ENCODE measurements at places on chromosomes 1 and 21.
A peak's percentile ranks its signal among the peaks of the same experiment; 100 is the strongest.

- no peak for DNase-seq
Observed at GRCh38 chr1:183993132-183993531, 44.4 kb downstream of the COLGALT2 start.

- no peak for DNase-seq
Observed at GRCh38 chr1:92538413-92539061, 51.8 kb upstream of the GFI1 start.

DNA sequence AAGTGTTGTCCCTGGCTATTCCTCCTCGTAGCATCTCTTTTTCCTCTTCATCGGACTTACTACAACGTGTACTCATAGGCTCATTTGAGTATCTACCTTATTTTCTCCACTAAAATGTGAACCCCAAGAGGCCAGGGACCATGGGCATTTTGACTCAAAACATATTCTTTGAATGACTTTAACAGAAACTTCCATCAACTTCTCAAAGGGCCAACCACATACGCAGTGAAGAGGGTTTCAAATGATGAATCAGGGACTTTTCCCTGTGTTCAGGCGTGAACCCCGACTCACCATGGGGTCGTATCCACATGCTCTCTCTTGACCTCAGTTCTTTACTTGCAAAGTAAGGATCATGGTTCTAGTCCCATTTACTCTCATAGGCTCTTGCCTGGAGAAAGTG, 20.2 kb upstream of the GPR137B start:
- no peak for DNase-seq

DNA sequence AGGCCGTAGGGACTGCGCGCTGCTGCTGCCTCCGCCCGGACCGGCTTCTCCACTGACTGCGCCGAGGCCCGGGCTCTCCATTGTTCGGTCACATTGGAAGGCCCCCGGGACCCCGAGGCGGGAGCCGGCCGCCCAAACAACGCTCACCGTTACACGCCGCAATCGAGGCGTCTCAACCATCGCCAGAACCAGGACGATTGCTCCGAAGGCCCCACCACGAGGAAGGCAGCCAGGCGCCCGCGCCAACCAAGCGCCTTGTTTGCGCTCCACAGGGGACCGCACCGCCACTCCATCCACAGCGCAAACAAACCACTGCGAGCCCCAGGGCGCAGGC, 595 bp downstream of the GLUL start:
- no peak for DNase-seq

GRCh38 chr1:222443566-222443965, 104.3 kb downstream of the HHIPL2 start:
- no peak for DNase-seq

DNA sequence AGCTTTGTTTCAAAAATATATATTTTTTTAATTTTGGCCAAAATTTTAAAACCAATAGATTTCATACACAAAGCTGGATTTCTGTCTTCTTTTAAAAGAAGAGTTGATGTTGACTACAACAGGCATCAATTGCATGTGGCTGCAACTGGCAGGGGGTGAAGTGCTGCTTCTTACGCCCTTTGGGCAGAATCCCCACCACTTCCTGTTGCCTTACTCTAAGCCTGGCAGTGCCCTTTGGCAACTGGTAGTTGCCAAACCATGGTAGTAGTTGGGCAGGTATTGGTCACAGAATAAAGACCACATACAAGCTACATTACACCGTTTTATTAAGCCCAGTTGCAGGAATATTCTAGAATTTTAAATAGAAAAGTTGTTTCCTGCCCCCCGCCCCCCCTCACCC, 17.0 kb downstream of the LAMC2 start:
- no peak for DNase-seq

DNA sequence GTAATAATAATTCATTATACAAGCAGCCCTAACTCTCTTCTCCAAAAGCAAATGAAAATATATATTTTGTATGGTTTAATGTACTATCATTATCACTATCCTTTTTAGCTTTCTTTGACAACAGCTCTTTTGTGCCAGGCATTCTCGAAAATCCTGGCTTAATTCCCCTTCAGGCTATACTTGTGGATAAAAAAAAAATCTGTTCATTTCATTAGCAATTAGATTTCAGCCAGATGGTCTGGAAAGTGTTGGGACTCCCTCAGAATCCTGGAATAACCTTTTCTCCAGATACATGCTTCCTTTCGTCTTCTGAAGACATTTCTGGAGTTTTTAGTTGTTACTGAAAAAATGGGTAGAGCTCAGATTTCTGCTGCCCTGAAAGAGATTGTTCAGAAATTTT, 83.4 kb upstream of the PLPPR4 start:
- DNase-seq: no peak

DNA sequence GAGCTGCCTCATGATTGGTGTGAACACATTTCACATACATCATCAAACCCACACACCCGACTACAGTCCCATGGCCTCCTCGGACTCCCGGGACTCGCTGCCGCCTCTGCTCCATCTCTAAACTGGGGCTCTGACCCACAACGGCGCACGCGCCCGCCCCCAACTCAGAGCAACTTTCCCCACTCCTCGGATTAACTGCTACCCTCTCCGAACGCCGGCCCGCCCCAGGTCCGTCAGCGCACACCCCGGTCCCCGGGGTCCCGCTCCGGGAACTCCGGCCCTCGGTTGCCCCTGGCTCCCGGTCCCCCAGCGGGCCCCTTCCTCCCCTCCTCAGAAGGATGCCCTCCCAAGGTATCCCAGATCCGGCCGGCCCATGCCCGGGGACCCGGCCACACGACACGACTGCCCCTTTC, 740 bp downstream of the DSTYK start:
- DNase-seq: peak; percentile 59

- no peak for DNase-seq
Observed at GRCh38 chr1:26717017-26717491, 21.2 kb downstream of the ARID1A start.

DNA sequence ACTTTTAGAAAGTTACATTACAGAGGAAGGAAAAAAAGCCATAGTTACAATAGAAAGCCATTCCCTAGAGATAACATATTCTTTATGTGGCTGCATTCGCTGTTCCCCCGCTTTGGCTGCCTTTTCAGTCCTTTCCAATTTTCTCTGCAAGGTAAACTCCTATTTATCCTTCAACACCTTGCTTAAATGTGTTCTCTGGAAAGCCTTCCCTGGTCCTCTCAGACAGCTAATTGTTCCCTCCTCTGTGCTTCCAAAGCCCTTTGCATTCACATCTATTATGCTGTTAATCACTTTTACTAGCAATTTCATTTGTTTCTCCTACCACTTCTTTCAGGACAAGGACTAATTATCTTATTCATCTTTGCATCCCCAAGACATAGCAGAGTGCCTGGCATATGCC, 1.6 kb downstream of the PHC2 start:
- DNase-seq: no peak

GRCh38 chr1:87972811-87973210, 644.1 kb downstream of the LMO4 start:
- no peak for DNase-seq

GRCh38 chr1:101008229-101008834, 17.3 kb downstream of the DPH5 start:
- no peak for DNase-seq

- DNase-seq: no peak
Observed at GRCh38 chr1:3803905-3804626, 7.8 kb upstream of the LRRC47 start.

- DNase-seq: peak; percentile 57
Observed at GRCh38 chr1:64744492-64745180, at the start of gene RAVER2. Gene RAVER2, plus strand, starts transcription at chr1:64745075. Its CDS starts 98 bp downstream, at chr1:64745173.

DNA sequence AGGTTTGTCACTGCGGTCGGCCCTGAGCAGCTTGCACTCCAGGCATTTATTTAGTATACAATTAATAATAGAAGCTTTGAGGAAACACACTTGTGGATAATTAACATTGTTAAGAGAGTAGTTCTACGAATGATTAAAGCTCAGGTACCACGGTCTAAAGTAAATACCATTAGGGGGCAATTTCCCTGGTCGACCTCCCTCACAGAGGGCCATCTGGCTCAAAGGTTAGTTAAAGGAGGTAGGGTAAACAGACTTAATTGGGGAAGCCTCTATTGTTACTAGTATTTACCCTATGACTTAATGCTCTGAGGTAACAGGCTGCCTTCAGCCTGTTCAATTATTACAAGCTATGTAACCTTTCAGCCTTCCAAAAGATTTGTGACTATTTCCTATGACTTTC, 122.3 kb upstream of the SLC44A3 start:
- no peak for DNase-seq

GRCh38 chr1:94823116-94823515, 3.0 kb downstream of the SLC44A3 start:
- no peak for DNase-seq

- no peak for DNase-seq
Observed at GRCh38 chr1:206512058-206512850, 4.9 kb downstream of the RASSF5 start.

DNA sequence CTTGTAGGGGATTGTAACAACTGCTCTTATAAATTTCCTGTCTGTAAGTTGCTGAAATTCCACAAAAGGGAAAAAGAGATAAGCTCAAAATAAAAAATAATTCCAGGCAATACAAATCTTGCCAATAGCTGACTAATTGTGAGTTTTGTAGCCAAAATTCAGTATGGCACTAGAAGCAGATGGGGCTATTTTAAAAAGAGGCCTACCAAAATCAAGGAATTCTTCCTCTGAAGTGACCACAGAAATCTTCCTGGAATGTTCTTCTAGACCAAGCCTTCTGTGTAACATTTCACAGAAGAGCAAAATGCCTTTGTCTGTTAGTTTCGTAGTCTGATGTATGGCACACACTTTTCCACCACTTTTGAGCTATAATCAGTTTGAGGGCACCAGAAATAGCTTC, 127.6 kb downstream of the CYYR1 start:
- DNase-seq: peak; percentile 15

- DNase-seq: peak; percentile 60
Observed at GRCh38 chr1:39268112-39268581, 63.7 kb downstream of the MACF1 start.

DNA sequence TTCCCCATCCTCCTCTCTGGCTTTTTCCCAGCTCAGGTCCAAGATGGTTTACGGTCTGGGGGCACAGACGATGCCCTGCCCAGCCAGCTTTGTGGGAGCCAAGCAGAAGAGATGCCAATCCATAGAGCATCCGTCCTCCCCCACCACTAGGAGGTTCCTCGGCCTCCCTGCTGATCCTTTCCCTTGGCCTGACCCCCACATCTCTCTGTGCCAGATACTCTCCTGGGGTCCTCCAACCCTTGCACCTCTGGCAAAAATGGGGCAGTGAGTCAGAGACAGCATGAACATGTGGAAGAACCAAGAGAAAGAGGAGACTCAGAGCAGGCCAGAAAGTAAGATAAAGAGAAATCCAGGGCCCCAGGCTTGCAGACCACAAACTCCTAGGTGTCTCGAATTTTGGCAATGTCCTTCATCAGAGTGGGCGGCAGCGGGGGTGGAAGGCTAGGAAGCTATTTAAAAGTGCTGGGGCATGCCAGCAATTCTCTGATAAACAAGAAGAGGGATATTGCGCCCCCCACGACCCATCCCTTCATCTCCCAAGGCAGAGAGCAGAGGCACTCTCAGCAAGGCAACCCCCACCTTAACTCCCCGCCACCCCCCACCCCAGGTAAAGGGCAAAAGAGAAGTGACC, 11.4 kb downstream of the BLACAT1 start:
- no peak for DNase-seq

- DNase-seq: no peak
Observed at GRCh38 chr1:228865627-228866330, 130.5 kb downstream of the RHOU start.

DNA sequence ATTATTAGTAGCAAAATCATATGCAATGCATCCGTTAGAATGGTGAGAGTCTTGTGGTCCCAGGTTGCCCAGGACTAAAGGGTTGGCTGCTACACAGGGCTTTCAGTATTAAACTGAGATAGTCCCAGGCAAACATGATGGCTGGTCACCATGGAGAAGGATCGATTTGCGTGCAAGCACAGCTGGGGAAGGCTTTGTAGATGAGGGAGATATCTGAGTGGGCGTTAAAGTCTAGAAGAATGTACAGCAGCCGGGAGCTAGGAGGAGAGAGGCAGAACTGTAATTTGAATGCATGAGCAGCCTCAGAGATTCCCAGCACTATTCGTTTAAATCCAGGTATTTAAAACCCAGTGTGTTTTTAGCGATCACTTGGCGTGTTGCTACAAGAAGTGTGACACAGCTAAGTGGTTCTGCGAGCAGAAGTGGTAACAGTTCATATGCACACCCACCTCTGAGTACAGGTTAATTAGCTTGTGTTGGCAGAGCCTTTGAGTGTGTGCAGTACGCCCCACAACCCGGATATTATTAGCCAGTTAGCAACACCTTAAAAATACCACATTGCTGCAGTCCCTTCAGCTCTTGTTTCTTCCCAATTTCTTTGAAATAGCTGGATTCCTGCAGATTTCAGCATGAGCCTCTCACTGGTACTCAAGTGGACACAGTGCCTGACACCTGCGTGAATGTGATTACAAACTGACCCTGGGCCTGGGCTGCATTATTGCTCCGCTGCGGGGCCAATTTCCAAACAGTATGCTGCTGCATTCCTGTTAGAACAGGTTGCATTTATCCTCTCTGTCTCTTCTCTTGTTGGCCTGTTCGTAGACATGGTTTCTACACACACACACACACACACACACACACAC, 67.2 kb upstream of the SCAF4 start:
- DNase-seq: no peak

DNA sequence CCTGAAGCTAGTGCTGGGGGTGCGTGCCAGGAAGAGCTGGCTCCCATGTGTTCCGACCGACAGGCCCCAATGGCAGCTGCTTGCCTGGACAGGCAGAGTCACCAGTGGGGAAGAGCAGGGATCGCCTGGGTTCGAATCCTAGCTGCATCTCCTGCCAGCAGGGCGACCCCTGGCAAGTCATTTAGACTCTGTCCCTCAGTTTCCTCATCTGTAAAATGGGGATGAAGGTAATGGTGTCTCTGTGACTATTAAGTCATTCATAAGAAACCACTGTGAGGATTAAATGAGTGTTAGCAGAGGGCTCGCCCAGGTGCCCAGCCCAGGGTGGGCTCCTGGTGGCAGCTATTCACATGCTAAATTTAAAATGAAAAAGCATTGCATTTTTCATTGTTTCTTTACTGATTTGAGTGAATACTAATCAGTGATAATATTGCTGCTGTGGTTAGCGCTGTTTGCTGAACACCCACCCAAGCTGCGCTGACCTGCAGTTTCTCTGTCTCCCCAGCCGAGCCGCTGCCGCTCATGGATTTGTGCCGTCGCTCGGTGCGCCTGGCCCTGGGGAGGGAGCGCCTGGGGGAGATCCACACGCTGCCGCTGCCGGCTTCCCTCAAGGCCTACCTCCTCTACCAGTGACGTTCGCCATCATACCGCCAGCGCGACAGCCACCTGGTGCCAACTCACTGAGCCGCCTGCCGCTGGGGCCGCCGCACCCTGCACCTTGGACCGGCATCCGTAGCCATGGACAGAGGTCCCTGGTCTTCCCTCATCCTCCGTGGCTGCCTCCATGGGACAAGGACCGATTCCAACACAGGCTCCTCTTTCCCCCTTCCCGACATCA, 74.5 kb downstream of the SPSB1 start:
- no peak for DNase-seq

- peak; percentile 14 for DNase-seq
Observed at GRCh38 chr21:31347435-31348032, 3.5 kb upstream of the TIAM1 start.

DNA sequence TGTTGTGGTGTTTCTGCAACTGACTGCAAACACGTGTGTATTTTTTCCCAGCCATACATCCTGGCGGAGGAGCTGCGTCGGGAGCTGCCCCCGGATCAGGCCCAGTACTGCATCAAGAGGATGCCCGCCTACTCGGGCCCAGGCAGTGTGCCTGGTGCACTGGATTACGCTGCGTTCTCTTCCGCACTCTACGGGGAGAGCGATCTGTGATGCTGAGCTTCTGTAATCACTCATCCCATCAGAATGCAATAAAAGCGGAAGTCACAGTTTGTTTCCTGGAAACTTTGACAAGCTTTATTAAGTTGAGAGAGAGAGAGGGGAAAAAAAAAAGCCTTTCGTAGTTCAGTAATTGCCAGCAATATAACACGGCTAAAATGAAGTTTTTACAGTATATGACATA, 32.7 kb upstream of the MTR start:
- no peak for DNase-seq
